ENCODE measurements at places on chromosomes 1 and 21.

GRCh38 chr1:20405051-20405754 is 80.8 kb downstream of the CAMK2N1 start:
- no peak for DNase-seq

DNA sequence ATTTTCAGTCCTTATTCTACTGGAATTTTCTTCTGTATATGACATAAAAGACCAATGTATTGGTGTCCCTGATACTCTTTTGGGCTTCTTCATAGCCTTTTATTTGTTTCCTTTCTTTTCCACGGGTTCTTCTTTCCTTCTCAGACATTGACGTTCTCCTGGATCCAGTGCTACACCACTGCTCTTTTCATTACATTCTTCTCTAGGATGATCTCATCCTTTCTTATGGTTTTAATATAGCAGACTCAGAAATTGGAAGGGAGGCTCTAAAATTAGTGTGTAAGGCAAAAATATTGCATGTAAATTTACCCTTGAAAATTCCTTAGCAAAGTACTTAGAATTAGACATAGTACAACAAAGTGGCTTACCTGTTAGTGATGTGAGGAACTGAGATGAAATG is 65.3 kb downstream of the SELENOF start:
- DNase-seq, result no peak

GRCh38 chr1:175472464-175472863 is 270.9 kb downstream of the TNR start:
- DNase-seq, result no peak

GRCh38 chr1:151967091-151967490 is 26.6 kb downstream of the S100A10 start:
- DNase-seq, result no peak

GRCh38 chr1:109201123-109201703 is 12.5 kb upstream of the SARS1 start:
- no peak for DNase-seq

- no peak for DNase-seq
These were observed 68.5 kb upstream of the PLXNA2 start for GRCh38 chr1:208312706-208313105.

DNA sequence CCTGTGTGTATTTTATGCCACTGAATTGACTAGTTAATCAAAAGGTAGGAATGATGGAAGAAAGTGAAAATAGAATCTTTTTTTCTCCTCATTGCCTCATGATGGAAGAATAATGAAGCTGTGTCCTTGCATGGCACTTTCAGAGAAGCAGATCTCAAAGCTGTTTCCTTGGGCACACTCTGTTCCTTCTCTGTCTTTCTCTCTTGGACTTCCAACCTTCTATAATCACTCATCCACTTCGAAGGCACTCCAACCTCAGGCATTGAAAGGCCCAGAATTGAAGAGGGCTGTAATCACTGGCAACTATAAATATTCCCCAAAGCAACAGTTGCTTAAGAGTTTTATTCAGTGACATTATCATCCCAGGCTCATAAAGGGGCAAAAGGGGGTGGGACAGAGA is 31.1 kb upstream of the DNASE2B start:
- no peak for DNase-seq

- peak; percentile 41 for DNase-seq
These were observed 141.3 kb downstream of the ROR1 start for GRCh38 chr1:63915121-63915520.

DNA sequence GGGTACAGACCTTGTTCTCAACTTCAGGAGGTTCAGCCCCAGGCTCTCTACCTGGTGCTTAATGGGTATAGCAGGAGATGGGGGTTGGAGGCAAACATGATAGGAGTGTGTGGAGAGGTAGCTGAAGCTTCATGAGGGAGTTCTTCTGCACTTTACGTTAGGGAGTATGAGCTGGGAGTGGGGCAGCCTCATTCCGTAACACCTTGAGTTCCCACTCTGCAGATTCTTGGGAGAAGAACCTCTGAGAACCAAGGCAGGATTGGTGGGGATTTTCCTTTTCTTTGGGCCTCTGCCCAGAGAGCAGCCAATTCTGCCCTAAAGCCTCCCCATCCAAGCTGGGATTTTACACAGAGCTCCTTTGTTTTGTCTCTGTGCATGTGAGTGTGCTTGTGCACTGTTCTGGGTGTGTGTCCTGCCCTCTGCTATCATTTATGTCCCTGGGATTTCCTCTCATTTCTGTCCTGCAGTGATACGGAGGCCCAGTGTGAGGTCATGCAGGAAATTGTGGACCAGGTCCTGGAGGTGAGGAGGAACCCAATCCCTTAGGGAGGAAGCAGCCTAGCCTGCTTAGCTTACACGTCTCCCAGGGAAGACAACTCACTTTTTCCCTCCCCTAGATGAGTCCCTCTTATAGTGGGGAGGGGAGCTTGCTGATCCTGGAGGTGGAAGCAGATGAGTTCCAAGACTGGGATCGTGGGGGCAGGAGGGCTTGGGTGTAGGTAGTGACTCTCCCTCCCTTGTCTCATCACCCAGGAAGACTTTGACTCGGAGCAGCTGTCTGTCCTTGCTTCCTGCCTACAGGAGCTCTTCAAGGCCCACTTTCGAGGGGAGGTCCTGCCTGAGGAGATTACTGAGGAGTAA is 11.6 kb upstream of the SLC27A3 start:
- no peak for DNase-seq

GRCh38 chr1:25599969-25600610 is 16.5 kb upstream of the MAN1C1 start:
- no peak for DNase-seq

GRCh38 chr1:232629250-232630046 is 485 bp downstream of the SIPA1L2 start:
- no peak for DNase-seq

- no peak for DNase-seq
These were observed 80.8 kb downstream of the DMRTB1 start for GRCh38 chr1:53539711-53540603.

GRCh38 chr1:89146721-89147120 is 20.8 kb upstream of the GBP2 start:
- DNase-seq, result no peak

GRCh38 chr1:68558321-68559026 is 61.6 kb upstream of the DEPDC1 start:
- no peak for DNase-seq

- DNase-seq, result no peak
These were observed 34.0 kb downstream of the CAPN8 start for GRCh38 chr1:223631473-223631872.

GRCh38 chr1:203505526-203506204 is 11.7 kb downstream of the OPTC start:
- DNase-seq, result no peak

DNA sequence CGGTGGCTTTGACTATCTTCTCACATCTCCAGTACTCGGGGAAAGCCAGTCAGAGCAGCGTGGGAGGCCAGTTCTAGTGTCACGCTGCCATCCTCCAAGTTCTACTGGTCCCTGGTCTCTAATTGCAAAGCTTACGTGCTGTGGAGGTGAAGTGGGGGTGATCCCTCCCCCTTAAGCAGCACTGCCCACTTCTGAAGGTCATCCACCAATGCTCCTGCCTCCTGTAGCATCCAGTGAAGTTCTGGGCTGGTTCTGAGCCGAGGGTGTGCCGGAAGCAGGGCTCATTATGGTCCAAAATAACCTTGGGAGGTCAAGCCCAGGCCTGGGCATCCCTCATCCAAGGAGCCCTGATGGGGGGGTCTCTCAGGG is 95.0 kb downstream of the CD58 start:
- DNase-seq, result no peak

- DNase-seq, result peak; percentile 91
These were observed 83.4 kb downstream of the SMYD2 start for GRCh38 chr1:214364386-214364785.

DNA sequence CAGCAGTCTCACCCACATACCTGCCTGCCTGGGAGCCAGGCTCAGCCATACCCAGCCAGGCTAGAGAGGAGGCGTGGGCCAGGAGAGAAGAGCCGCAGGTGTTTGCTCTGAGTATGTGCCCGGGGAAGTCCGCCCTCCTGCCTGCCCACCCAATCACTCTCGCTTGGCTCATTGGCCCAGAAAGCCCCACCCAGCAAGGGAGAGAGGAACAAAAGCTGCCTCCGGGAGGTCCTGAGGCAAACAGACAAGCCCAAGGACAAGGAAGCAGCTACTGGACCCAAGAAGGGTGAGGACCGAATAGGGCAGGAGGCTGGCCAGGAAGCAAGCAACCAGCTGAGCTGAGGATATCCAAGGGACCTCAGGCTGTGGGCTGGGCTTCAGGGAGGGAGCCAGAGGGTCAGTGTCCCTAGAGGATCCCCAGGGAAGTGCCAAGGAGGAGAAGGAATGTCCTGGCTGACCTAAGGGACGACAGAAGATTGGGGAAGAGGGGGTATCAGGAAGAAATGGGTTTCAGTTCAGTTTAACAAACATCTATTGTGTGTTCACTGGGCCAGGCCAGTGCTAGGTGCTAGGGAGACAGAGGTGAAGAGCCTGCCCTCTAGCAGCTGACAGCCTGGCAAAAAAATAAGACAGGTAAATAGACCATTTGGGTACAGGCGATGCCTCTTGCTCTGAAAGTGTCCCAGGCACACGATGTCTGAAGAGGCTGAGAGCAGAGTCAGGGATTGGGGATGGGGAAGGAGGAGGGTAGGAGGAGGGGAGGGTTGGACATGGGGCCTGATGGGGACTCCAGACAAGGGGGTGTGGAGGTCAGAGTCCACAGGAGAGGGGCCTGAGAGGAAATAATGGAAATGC is at the start of gene GJB4:
Gene GJB4, plus strand, starts transcription at position 238 of the 855 bp plus-strand sequence. CDS start 1,515 bp downstream, outside the sequence.
- DNase-seq, result no peak

- DNase-seq, result no peak
These were observed 23.4 kb downstream of the LDLRAP1 start for GRCh38 chr1:25566730-25567341.

GRCh38 chr1:65404941-65405340 is 15.5 kb upstream of the LEPR start:
- no peak for DNase-seq

DNA sequence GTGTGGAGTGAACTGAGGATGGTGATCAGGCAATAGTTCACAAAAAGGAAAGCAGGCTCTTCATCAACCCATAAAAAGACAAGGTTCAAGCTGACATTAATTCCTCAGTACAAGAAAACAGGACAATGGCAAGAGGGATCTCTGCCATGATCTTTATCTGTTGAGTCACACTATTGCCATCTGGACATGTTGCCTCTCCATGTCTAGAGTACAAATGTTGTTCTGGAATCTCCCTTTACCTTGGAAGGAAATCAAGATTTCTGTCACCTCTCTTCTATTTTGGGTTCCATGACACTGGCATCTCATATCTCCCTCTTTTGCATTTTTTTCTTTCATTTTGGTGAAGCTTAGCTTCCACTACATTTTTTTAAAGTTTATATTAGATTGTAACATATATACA is 329.1 kb downstream of the USP25 start:
- peak; percentile 23 for DNase-seq

- no peak for DNase-seq
These were observed 14.9 kb upstream of the MACF1 start for GRCh38 chr1:39189592-39190041.

DNA sequence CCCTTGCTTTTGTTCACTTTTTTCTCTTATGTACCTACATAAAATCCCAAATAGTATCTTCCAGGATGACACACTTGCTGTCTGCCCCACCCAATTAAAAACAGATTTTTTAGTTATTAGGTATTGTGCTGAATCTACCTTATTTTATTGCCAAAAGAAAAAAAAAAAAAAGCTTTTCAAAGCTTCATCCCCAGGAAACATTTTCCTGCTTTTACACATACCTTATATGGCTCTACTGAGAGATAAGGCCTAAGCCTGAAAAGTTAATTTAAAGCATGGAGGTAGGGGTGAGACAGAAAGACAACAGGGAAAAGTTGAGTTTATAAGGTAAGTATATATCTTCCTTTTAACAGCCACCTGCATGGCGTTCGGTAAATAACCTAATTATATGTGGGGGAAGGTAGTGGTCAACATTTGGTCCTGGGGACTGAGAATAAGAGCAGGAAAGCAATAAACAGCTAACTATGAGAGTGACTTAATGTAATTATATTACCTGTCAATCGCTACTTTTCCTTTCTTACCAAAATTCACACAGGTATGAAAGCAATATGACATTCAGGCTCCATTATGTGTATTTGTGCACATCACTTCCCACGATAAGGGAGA is 54.6 kb upstream of the BOLA1 start:
- DNase-seq, result no peak

GRCh38 chr1:80075351-80075750 is 1068.8 kb upstream of the ADGRL4 start:
- no peak for DNase-seq

DNA sequence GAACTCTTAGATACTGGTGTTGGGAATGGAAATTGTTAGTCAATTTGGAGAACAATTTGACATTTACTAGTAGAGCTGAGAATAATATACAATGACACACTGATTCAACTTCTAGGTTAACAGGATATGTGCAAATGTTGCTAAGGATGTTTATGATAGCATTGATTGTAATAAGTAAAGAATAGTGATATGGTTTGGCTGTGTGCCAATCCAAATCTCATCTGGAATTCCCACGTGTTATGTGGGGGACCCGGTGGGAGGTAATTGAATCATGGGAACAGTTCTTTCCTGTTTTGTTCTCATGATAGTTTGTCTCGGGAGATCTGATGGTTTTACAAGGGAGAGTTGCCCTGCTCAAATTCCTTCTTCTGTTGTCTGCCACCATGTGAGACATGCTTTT is 302.4 kb upstream of the TMPRSS15 start:
- DNase-seq, result no peak

GRCh38 chr1:48329486-48329885 is 107.0 kb downstream of the SLC5A9 start:
- no peak for DNase-seq

GRCh38 chr1:22915816-22916470 is 56.7 kb downstream of the LACTBL1 start:
- DNase-seq, result no peak

DNA sequence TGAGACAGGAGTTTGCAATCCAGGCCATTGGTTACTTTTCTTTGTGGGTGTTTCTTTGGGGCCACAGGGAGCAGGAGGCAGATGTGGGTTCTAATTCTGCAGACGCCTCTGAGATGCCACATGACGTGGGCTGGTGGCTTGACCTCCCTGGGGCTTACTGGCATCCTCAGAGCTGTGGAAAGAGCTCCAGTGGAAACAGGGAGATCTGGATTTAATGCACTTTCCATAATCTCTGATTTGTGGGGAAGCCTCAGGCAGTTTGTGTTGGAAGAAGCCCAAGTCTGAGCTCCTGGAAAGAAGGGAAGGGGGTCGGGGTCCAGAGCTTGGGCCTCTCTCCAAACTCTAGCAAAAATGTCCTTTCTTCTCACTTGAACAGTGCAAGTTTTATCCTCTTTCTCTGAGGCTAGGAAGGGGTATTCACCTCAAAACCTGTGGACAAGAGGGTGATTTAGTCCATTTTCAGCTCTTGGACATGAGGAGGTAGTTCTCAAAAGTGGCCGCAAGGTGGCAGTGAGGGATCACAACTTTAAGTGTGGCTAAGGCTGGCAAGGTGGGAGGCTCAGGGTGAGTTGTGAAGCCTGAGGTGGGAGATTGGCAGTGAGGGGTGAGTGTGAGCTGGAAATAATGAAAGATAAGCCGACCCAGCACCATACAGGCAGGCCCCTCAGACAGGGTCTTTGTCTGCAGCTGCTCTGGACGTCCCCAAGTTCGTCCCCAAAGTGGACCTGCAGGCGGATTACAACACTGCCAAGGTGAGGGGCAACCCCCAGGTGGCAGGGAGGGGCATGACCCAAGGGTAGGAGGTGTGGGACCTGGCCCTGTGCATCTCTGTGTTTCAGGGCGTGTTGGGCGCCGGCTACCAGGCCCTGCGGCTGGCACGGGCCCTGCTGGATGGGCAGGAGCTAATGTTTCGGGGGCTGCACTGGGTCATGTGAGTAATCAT is 9.2 kb downstream of the IKBKE start:
- DNase-seq, result peak; percentile 89

GRCh38 chr1:78297836-78298235 is 192.9 kb upstream of the PTGFR start:
- DNase-seq, result peak; percentile 73

GRCh38 chr21:15671188-15671587 is 58.6 kb upstream of the USP25 start:
- DNase-seq, result no peak

Measured in NCI-H446 (cell line).